Stimulated activated CD4-positive, alpha-beta T cell treated with anti-CD3 and anti-CD28 coated beads, Interleukin-15, amount 100 ng/mL, for 1 hour (primary cell): ENCODE measurements at places on chromosomes 1 and 21.

GRCh38 chr1:204507317-204508105, 8.7 kb upstream of the MDM4 start:
- DNase-seq, result no peak

- no peak for DNase-seq
These were observed 11.3 kb downstream of the NFIA start for GRCh38 chr1:61093525-61094137.

- DNase-seq, result no peak
These were observed 41.3 kb downstream of the AKNAD1 start for GRCh38 chr1:108815566-108815965.

- no peak for DNase-seq
These were observed 10.1 kb downstream of the HSPG2 start for GRCh38 chr1:21926814-21927532.

DNA sequence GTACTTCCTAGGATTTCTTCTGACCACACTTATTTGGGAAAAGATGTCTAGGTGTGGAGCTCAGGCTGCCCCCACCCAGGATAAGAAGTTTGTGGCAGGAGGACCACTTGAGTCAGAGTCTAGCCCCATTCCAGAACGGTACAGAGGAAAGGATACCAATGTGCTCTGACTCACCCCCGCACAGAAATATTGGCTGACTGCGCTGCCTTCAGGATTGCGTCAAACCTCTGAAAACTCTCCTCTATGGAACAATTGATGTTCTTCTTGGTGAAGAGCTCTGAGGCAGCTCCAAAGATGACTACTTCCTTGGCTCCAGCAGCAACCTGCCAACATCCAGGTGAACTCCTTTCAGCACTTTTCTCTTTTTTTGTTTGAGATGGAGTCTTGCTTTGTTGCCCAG, 11.2 kb downstream of the HMGCL start:
- DNase-seq, result no peak

- no peak for DNase-seq
These were observed 65.7 kb upstream of the NEK2 start for GRCh38 chr1:211741116-211741515.

GRCh38 chr21:36706951-36707762, 8.2 kb downstream of the SIM2 start:
- no peak for DNase-seq

DNA sequence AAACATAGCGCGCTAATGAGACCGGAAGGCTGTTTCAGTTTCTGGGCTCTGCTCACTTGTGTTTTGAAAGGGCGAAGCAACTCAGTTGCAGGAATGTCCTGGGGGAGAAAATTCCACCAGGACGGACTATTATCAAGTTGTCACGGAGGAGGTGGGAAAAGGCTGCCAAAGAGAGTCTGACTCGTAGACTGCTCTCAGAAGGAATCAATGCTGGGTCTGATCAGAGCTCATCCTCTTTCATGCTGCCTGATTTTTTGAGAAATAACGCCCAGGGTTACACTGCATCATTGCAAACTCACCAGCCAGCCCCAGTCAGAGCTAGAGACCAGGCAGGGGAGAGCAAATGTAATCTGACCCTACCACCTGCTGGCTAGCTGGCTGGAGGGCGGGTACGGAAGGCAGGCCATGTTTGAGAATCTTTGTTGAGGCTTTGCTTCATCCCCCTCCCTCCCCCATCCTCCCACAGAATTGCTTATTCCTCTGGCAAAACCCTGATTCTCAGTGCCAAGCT, 36.4 kb upstream of the BCL9 start:
- no peak for DNase-seq

- no peak for DNase-seq
These were observed 24.1 kb downstream of the PIGM start for GRCh38 chr1:160007577-160008200.

GRCh38 chr1:91736715-91737615, 149.0 kb downstream of the TGFBR3 start:
- no peak for DNase-seq

DNA sequence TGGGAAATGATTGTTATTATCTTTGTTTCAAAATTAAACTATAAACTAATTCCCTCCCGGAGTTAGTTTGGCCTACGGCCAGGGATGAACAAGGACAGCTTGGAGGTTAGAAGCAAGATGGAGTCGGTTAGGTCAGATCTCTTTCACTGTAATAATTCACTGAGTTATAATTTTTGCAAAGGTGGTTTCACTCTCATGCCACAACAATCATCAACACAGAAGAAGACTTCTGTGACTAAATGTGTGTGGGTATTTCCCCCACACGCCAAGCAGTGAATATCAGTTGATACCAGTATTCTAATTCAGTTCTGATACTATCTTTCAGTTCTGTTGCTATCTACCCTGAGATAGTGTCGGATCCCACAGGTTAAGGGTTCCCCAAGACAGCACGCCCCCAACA, 215.1 kb downstream of the S1PR1 start:
- DNase-seq, result no peak

DNA sequence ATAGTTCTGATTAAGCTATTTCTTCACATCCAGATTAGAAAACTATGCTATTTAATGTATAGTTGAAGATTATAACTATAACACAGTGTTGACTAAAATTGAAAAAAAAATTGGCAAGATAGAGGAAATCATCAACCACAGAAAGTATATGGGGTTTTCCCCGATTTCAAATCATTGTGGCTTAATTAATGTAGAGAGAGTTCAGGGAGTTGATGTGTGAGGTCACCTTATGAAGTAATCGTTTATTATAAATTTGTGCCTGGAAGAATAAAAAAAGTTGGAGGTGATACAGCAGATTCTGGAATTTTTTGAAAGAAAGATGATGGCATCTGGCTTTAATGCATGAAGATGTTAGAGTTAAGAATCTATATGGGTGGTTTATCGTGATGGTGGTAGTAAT, 84.3 kb downstream of the PTGS2 start:
- no peak for DNase-seq

- no peak for DNase-seq
These were observed 13.9 kb downstream of the PALMD start for GRCh38 chr1:99659755-99660210.

- DNase-seq, result no peak
These were observed 506.5 kb downstream of the SMYD3 start for GRCh38 chr1:246000638-246001015.

- DNase-seq, result no peak
These were observed 7.3 kb upstream of the ACOT11 start for GRCh38 chr1:54540582-54541295.
